ENCODE measurements at places on chromosomes 6 and 20. TPM values are rescaled to one million over a fixed set of nuclear protein-coding genes. Genes with fewer than 3 reads are reported as not detected.

ASIP gene
- not detected for total RNA-seq

OOEP gene
- total RNA-seq = not detected

NELFE gene
- total RNA-seq = 119 TPM

TRIM15 gene
- not detected for total RNA-seq

OR12D1 gene
- not detected for total RNA-seq

FNDC11 gene
- total RNA-seq = 0.12 TPM

RAET1G gene
- 2.6 TPM for total RNA-seq

JAG1 gene
- 219 TPM for total RNA-seq

TGM3 gene
- not detected for total RNA-seq

RNF39 gene
- not detected for total RNA-seq

ZNF512B gene
- total RNA-seq = 7.2 TPM

ADGRF4 gene
- total RNA-seq = under 0.01 TPM

ELOVL5 gene
- 93.9 TPM for total RNA-seq

GMDS gene
- total RNA-seq = 20.2 TPM

TRMT6 gene
- total RNA-seq = 5.4 TPM

PRRT1 gene
- 0.50 TPM for total RNA-seq

BPIFB2 gene
- total RNA-seq = not detected

ALDH5A1 gene
- total RNA-seq = 2.9 TPM

ELOVL2 gene
- total RNA-seq = not detected

EDEM2 gene
- total RNA-seq = 98.4 TPM

EDN1 gene
- total RNA-seq = 5.2 TPM

SLPI gene
- total RNA-seq = not detected

POPDC3 gene
- total RNA-seq = 0.92 TPM

REV3L gene
- total RNA-seq = 31.2 TPM

ARMC12 gene
- total RNA-seq = 0.13 TPM

All from aortic smooth muscle cell (primary cell).